ENCODE measurements at places on chromosomes 2 and 18.

GRCh38 chr2:191800874-191801273, 46.0 kb downstream of the CAVIN2 start:
- peak; percentile 39 for DNase-seq

GRCh38 chr18:48649231-48649630, 110.4 kb downstream of the CTIF start:
- DNase-seq = no peak

DNA sequence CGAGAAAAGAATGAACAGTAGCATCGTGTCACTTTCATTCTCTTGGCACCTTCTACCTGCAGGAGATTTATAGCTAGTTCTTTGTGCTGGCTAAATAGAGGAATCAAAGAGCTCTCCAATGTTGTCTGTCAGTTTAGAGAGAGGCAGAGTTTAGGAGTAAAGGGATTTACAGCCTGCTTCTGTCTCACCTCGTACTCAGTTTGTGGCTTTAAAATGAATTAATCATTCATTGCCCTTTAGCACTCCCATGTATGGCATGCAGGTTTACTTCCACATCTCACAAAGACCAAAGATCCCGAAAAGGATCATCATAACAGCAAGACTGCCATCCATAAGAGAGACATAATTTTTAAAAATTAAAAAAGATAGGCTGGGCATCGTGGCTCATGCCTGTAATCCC, 42.4 kb upstream of the ATL2 start:
- no peak for DNase-seq

GRCh38 chr18:10317864-10318690, 136.4 kb upstream of the APCDD1 start:
- no peak for DNase-seq

- DNase-seq = peak; percentile 77
These were observed 29.4 kb downstream of the AOX1 start for GRCh38 chr2:200615247-200615646.

DNA sequence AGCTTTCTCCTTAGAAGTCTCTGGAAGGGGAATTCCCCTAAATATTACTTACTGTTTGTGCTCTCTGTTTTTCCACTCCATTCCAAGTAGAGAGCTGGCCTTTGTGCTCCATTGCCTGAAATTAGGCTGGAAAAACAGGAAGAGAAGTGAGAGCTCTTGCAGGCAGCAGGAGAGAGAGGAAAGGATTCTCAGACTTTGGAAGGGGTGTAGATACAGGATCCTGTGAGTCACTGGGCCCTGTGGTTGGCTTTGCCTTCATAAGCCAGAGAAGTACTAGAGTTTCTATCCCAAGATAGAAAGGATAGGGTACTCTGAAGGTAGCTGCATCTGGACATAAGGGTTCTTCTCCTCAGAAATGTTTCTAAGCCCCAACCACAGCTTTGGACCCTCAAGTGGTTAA, 188.9 kb downstream of the CMPK2 start:
- no peak for DNase-seq

- DNase-seq = peak; percentile 78
These were observed 16.6 kb upstream of the PSME4 start for GRCh38 chr2:53987336-53987921.

DNA sequence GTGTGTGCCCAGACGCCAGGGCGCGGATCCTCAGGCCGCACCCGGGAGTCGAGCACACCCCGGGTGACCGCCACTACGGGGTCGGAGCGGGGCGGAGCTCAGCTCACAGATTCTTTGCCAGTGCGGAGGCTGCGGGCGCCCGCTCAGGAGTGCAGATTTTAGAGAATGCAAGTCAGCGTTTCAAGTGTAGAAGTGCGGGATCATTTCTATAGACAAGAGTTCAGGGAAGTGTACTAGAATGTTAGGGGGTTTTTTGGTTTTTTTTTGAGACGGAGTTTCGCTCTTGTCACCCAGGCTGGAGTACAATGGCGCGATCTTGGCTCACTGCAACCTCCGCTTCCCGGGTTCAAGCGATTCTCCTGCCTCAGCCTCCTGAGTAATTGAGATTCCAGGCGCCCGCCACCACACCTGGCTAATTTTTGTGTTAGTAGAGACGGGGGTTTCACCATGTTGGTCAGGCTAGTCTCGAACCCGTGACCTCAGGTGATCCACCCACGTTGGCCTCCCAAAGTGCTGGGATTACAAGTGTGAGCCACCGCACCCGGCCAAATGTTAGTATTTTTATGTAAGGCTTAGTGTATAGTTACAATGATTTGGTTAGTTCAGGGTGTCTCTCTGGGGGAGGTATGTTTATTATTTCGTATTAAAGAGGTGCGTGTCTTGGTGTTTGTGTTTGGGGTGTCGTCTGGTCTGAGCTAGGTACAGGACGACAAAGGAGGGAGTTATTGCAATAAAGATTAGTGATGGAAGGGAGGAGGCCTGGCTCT, 619 bp upstream of the FAM168B start:
- DNase-seq = no peak

GRCh38 chr2:29012211-29012681, 31.1 kb downstream of the TOGARAM2 start:
- DNase-seq = peak; percentile 73

GRCh38 chr2:224260372-224261020, 141.4 kb downstream of the FAM124B start:
- DNase-seq = peak; percentile 17
